ENCODE measurements at places on chromosomes 5 and 9. TPM values are rescaled to one million over a fixed set of nuclear protein-coding genes. Genes with fewer than 3 reads are reported as not detected.

SPATA6L gene
- total RNA-seq: 11.3 TPM

PCDHA10 gene
- 11.5 TPM for total RNA-seq

ZFP37 gene
- total RNA-seq: 17.5 TPM

ERGIC1 gene
- 61.6 TPM for total RNA-seq

ABCA1 gene
- 32.5 TPM for total RNA-seq

TLR4 gene
- 10.6 TPM for total RNA-seq

DDX4 gene
- not detected for total RNA-seq

PCYOX1L gene
- 13.6 TPM for total RNA-seq

ENC1 gene
- total RNA-seq: 503 TPM

ADAMTS2 gene
- total RNA-seq: 6.9 TPM

NKD2 gene
- 5.3 TPM for total RNA-seq

ZNF883 gene
- total RNA-seq: 29.1 TPM

ARSI gene
- total RNA-seq: 0.46 TPM

SUSD3 gene
- total RNA-seq: 1.4 TPM

OR13J1 gene
- total RNA-seq: not detected

RRAGA gene
- 83.7 TPM for total RNA-seq

Data from diencephalon (tissue), 1 donor.